Left colon (tissue), 2 donors: ENCODE measurements at places on chromosomes 16 and 17. TPM values are rescaled to one million over a fixed set of nuclear protein-coding genes. Genes with fewer than 3 reads are reported as not detected.

DNA sequence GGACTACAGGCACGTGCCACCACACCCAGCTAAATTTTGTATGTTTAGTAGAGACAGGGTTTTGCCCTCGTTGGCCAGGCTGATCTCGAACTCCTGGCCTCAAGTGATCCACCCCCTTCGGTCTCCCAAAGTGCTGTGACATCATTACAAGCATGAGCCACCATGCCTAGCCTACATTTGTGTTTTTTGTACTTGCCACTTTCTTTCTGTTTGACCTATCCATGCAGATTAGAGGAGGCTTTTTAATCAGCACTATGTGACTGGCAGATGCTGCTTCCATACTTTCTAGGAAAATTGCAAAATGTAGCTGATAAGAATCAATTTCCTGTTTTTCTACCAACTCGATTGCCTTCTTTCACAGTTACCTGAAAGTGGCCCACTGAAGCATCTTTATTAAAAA, 57.3 kb downstream of the B9D1 start:
- DNase-seq = no peak

- no peak for DNase-seq
These were observed 60.1 kb upstream of the TMEM132E start for GRCh38 chr17:34519282-34519681.

DNA sequence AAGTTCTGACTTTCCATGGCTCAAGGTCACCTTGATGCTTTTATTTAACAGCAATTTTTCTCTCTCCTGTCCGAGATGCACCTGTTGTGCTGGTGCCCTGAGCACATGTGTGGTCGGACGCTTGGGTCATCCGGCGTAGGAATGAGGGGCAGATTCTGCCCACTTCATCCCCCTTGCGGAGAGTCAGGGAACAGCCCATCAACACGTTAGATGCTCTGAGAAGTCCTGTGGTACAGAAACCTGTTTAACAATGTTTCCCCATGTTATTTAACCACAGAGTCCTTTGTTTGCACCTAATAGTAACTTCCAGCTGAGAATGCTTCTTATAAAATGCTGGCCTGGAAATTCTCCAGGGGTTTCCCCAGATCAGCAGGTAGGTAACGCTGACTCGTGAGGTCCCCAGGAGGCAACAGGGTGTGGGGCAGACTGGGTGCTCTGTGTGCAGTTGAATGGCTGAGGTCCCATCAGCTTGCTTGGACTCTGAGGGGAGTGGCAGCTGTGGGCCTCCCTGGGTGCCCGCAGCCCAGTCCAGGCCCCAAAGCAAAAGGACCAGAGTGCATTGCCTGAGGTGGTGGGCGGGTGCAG, 17.8 kb downstream of the DOC2B start:
- no peak for DNase-seq

DNA sequence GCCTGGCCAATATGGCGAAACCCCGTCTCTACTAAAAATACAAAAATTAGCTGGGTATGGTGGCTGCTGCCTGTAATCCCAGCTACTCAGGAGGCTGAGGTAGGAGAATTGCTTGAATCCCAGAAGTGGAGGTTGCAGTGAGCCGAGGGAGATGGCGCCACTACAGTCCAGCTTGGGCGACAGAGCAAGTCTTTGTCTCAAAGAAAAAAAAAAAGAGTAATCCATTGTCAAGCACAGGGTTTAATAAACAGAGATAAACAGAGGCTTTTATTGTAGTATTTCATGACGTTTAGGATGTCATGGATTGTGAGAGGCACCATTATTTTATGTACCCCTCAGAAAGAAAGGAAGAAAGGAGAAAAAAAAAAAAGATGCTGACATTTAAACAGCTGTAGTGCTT, 75.2 kb upstream of the RNU2-1 start:
- DNase-seq = no peak

TMEM11 gene
- total RNA-seq = 30.7 TPM

DNA sequence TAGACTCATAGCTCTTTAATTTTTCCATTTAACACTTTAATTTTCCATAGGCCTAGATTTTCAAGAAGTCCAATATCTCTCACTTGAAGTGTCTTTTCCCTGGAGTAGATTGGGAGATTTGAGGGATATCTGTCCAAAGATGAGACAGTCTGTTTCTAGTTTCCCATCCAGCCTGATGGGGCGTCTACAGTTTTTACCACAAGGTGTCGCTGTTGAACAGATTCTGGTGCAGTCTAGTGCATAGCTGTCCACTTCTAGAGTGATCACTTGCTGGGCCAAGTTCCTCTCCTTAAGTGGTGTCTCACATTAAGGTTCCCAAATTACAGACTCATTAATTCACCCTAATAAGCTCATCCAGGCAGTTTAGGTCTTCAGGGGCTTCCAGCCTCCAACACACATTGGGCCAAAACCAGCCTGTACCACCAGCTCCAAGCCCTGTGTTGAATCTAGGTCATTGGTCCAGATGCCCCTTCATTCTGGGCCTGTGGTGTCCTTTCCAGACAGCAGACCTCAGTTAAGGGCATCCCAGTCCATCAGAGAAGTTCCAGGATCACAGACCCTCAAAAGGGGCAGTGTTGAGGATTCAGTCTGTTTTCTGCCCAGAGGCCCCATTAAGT, 9.4 kb downstream of the SNX20 start:
- DNase-seq = no peak

- DNase-seq = no peak
These were observed 193.8 kb upstream of the TOX3 start for GRCh38 chr16:52740766-52741165.

TGFB1I1 gene
- 7.4 TPM for total RNA-seq

DNA sequence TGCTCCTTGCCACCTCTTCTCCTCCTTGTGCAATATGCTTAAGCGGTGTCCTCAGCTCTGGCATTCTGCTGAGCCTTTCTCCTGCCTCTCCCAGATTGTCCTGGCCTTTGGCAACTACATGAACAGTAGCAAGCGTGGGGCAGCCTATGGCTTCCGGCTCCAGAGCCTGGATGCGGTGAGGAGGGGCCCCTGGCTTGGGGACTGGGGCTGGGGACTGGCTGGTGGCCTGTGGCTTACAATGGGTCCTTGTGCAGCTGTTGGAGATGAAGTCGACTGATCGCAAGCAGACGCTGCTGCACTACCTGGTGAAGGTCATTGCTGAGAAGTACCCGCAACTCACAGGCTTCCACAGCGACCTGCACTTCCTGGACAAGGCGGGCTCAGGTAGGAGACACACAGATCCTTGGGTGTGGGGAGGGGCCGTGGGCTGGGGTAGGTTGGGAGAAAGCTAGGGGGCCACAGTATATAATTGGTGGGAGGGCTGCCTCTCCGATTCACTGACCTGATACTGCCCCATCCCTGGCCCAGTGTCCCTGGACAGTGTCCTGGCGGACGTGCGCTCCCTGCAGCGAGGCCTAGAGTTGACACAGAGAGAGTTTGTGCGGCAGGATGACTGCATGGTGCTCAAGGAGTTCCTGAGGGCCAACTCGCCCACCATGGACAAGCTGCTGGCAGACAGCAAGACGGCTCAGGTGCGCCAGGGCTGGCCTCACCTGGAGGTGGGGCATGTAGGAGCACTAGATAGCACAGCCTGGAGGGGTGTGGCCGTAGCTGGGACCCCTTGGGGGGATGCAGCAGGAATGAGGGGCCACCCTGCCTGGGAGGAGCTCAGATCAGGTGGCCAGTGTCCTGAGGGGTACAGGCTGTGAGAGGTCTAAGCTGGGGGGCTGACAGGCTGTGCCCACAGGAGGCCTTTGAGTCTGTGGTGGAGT, 16.9 kb downstream of the SPATA32 start:
- no peak for DNase-seq
